Activated CD8-positive, alpha-beta memory T cell treated with anti-CD3 and anti-CD28 coated beads for 1 hour (primary cell): ENCODE measurements at places on chromosomes 12 and 14.

DNA sequence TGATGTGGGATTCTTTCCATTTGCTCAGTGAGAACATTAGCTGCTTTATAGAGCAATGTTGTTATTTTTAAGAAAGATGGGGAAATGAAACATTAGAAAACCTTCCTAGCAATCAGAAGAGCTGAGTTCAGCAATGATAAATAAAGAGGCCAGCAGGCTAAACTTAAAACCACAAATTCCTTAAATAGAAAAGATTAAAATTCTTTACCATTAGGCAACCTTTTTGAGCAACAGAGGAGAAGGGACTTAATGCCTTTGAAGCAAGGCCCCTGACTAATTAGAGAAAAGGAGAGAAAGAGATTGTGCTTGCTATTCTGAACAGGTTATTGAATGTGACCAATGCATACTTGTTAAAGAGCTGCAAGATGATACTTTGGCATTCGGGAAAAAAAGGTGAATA lies 160.8 kb upstream of the LMO3 start:
- DNase-seq: no peak

GRCh38 chr12:62995097-62995496 lies 60.1 kb upstream of the PPM1H start:
- DNase-seq: no peak

DNA sequence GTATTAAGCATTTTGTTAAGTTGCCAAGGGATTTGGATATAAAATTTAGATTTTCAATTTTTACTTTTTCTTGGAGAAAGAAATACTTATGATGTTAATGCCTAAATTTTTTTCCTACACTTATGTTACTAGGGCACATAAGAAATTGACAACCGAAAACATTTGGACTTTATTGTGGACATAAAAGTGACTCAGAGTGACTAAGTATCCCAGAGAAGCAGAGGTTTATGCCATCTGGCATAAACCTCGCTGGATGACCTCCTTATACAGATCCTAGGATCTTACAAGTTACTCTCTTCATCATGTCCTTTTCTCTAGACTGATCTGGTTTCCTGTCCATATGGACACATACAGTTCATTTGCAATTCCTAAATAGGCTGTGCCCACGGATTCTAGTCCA lies 89.8 kb downstream of the RERG start:
- DNase-seq: no peak

GRCh38 chr14:89794096-89794495 lies 160.4 kb downstream of the EFCAB11 start:
- DNase-seq: no peak

DNA sequence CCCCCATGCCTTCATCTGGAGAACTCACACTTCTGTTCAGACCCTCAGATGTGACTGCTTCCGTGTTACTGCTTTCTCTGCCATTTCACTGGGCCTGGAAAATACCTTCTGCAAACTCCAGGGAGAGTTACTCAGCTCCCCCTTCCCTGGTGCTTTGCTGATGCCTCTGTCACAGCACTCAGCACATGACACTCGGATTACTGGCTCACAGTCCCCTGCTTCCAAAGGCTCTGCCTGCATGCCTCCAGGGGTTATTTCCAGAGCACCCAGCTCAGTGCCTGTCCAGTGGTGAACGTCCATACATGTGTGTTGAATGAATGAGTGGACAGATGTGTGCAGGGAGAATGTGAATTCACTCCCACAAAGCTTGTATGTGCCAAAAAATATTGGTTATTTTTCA lies 237.2 kb upstream of the FKBP4 start:
- no peak for DNase-seq

- DNase-seq: no peak
Observed at GRCh38 chr14:52918486-52918885, 32.4 kb downstream of the FERMT2 start.

- no peak for DNase-seq
Observed at GRCh38 chr12:19964549-19964948, 403.8 kb upstream of the PDE3A start.

GRCh38 chr12:110844551-110845338 lies 2.0 kb upstream of the CCDC63 start:
- no peak for DNase-seq

DNA sequence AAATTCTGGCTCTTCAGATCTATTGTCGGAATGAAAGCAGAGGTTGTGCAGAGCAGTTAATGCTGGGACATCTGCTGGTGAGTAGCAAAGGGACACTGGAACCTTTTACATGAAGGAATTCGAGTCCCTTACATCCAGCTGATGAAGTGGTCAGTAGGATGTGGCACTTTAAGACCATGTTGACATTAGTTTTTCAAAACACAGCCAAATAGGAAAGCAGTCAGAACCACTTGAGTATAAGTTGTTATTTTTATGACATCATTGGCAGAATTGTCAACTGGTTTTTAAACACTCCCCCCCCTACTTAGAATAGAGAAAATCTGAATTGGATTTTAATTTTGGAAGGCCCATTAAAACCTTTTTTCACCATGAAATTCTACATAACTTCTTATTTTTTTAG lies 46.8 kb upstream of the AMN start:
- no peak for DNase-seq

GRCh38 chr12:16118586-16118985 lies 158.9 kb downstream of the SLC15A5 start:
- DNase-seq: no peak

DNA sequence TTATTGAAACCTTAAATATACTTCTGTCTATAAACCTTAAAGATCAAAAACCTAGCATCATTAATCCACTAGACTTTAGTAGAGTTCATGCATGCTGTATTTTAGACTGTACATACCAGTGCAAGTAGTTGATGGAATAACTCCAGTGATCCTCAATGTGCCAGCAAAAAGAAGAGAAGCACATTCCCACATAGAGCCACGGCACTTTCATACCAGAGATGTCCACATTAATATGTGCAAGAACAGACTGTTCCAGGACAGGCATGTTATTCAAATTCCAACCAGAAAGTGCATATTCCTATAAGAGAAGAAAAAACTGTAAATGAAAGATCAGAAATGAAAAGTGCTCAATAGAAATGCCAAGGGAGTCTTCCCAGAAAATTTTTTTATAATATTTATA lies 55.0 kb downstream of the KDM5A start:
- no peak for DNase-seq

DNA sequence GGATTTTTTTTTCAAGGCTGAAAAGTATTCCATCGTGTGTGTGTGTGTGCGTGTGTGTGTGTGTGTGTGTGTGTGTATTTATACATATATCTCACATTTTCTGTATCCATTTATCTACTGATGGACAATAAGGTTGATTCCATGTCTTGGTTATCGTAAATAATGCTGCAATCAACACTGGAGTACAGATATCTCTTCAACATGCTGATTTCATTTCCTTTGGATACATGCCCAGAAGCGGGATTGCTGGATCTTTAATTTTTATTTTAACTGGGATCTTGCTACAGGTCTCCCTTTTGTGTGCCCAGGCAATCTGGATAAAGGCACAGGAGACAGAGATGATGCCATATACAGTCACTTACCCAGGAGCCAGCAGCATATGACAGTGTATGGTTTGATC lies 338.1 kb downstream of the SOX5 start:
- no peak for DNase-seq

GRCh38 chr12:52535574-52535973 lies 15.4 kb upstream of the KRT5 start:
- no peak for DNase-seq

DNA sequence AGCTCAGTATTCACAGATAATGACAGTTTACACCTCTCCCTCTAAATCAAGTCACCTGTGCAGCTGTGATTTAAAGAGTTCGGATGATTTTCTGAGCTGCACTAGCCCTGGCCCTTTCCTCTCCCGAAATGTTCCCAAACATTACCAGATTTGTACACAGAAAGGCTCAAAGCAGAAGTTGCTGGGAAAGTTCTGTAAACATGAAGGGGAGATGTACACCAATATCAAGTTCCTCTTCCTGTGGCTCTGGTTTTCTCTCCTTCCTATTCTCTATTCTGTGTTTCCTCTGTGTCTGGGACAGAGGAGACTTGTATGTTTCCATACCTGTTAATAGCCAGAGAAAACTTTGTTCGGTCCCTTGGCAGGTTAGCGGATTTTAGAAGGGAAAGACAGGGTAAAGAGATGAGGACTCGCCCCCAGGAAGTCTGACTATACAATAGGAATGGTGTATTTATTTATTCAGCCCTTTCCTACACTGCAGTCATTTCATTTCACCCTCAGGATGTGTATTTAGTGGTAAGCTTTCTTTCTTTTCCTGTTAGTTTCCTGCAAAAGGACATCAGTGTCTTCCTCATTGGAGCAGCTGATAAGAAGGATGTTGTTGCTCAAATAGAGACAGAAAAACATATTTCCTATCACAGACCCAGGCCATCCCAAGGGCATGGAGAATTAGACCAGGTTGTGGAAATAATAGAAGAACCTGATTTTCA lies 7.6 kb upstream of the NUMB start:
- no peak for DNase-seq

- no peak for DNase-seq
Observed at GRCh38 chr12:112236386-112236785, 111.0 kb downstream of the TRAFD1 start.

DNA sequence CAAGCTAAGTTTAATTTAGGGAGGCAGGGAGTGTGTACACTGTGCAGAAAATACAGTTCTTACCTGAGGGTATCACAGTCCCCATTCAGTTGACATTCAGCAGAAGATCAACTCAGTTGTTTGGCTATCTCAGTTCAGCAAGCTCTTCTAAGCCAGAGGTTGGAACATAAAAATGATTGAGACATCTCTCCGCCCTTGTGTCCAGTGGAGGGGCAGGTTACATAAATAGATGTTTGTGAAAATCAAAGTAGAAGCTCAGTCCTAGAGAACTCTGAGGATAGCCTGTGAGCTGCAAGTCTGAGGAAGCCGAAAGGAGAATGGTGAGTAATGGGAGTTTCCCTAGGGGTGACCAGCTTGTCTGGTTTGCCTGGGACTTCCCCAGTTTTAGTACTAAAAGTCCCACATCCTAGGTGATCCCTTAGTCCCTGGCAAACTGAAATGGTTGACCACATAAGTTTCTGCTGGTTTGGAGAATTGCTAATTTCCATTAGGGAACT lies 251.4 kb upstream of the ATP2B1 start:
- no peak for DNase-seq

DNA sequence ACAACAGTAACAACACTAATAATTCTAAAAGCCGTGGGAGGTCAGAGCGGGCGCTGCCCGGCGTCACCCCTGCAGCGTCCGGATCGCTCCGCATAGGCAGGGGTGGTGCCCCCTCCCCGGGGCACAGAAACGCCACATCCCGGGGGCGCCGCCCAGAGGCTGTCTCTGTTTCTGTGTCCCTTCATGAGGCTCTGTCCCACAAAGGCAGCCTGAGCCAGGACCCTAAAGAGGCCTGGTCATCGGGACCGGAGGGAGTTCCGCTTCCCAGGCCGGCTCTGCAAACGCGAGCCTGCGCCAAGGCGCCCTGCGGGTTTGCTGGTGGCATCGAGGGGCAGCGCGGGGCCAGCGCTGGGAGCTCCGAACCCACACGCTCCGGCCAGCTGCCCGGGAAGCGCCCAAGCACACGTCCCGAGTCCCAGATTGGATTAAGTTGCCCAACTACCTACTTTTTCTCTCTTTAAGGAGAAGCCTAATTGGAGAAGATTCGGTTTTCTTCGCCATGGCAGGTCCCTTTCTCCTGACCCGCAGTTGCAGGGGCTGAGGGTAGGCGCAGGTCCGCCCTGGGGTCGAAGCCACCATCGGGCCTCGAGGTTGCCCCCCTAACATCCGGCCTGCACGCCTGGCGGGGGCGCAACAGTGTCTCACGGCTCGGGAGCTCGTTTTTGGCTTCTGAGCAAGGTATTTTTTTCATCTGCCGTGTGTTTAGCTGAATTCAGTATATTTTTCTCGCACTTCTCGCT lies 421.7 kb downstream of the VRK1 start:
- peak; percentile 6 for DNase-seq

- no peak for DNase-seq
Observed at GRCh38 chr12:18165422-18165871, 75.5 kb upstream of the RERGL start.

GRCh38 chr12:124646385-124647230 lies 79.2 kb upstream of the NCOR2 start:
- DNase-seq: no peak

- no peak for DNase-seq
Observed at GRCh38 chr12:49902399-49903350, 1.0 kb downstream of the FAIM2 start.

DNA sequence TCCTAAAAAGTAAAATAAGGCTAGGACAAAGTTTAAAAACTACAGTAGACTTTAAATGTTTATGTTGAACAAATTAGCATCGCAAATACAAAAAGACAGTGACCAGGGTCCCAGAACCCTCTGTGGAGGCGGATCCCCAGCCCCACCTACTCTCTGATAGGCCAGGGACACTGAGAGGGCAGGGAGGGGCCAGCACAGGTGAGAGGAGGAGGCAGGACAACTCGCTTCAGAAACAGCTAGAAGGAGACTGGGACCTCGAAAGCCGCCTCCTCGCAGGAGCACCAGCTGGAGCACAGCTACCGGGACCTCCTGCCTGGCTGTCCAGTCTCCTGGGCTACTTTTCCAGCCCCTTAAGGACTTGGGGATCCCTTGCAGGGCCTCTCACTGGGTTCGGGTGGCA lies 992 bp downstream of the DNAH10 start:
- DNase-seq: no peak

- no peak for DNase-seq
Observed at GRCh38 chr12:6330192-6330591, 11.7 kb downstream of the TNFRSF1A start.

DNA sequence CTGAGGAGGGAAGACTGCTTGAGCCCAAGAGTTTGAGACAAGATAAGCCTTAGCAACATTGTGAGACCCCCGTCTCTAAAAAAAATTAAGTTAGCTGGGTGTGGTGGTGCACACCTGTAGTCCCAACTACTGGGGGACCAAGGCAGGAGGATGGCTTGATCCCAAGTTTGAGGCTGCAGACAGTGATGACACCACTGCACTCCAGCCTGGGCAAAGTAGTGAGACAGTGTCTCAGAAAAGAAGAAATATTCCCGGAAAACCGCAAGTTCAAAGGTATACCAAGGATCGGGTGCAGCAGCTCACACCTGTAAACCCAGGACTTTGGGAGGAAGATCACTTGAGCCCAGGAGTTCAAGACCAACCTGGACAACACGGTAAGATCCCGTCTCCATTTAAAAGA lies 5.8 kb downstream of the PTGES3 start:
- no peak for DNase-seq

DNA sequence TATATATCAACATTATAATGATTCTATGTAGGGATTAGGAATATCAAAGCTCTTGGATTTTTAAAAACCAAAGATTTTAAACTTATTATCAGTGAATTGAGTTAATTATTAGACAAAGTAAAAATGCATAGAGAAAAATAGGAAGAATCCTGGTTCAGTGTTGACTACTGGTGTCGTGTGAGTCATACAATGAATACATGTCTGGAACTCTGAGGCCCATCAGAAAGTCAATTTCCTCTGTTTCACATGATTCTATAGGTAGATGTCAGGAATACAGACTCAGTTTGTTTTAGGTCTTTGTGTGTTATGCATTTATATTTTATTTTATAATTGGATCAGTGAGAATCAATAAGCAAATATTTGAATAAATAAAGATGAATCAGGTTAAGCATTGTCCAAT lies 84.5 kb upstream of the RTL1 start:
- DNase-seq: no peak
